NCI-H1436 treated with DMSO at 0.1 percent for 48 hours (cell line): ENCODE measurements at places on chromosomes 11 and 22.

- DNase-seq = no peak
These were observed 825 bp downstream of the ARHGAP20 start for GRCh38 chr11:110711448-110711775.

GRCh38 chr11:81825346-81825745 lies 908.3 kb downstream of the FAM181B start:
- DNase-seq = no peak

GRCh38 chr11:46002189-46002588 lies 79.7 kb downstream of the LARGE2 start:
- DNase-seq = no peak

DNA sequence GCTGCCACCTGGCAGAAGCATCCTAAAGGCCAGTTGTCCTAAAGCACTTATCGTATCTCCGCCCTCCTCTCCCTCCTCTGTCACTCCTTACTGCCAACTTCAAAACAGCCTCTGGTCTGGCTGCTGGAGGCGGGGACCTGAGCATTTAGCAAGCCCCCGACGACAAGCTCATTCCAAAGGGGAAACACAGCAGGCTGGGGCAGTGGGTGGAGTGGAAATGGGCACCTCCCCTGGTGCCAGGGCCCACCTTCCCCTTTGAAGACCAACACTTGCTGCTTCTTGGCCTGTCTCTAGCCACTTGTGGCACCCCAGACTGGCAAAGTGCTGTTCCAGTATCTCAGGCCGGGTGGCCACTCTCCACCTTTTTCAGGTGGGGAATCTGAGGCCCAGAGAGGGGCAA lies 3.6 kb downstream of the MAP3K11 start:
- DNase-seq = no peak

DNA sequence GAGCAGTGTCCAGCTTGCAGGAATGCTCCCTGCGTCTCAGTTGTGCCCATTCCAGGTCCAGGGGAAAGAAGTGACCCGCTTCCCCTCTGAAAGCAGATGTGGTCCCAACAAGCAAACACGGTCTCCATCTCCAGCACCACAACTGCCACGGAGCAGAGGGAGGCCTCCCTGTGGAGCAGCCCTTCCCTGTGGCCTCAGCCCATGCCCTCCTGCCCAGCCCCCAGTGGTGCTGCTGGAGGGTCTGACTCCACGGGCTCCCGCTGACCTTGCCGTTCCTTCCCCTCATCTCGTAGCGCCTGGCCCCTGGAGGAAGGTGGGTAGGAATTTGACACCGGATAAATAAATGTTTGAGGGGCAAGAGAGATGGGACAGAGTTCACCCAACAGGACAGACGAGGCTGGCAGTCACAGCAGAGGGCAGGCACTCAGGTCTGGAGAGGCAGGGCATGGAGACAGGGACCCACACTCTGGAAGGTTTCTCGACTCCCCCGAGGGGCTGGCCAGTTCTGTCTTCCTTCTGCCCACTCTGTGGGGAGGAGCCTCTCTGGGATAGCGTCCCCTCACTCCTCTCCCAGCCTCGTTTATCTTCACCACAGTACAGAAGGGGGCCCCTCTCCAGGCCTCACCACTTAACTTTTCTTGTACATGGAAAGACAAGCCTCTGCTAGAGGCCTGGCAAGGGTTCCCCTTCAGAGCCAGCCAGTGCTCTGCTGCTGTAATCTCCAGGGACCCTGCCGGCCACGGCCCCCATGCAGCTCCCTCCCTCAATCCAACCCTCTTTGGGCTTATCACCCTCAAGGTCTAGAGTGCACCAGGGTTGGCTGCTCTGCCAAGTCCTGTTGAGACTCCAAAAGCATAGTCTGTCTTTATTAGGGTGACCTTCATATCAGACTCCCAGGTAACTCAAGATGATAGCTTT lies 7.5 kb upstream of the ST3GAL4 start:
- DNase-seq = no peak

DNA sequence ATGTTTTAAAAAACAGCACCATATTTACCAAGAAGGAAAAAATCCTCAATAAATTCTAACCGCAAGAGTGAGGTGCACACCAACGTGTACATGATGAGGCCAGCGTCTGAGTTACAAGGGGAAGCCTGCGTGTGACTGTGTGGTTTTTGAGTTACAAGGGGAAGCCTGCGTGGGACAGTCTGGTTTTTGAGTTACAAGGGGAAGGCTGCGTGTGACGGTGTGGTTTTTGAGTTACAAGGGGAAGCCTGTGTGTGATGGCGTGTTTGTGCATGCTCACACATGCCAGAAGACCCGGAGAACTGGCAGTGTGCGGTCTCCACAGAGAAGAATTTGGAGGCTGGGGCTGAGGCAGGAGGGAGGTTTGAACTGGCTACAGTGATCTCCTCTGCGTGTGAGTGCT lies 1376.4 kb downstream of the TBC1D22A start:
- no peak for DNase-seq

DNA sequence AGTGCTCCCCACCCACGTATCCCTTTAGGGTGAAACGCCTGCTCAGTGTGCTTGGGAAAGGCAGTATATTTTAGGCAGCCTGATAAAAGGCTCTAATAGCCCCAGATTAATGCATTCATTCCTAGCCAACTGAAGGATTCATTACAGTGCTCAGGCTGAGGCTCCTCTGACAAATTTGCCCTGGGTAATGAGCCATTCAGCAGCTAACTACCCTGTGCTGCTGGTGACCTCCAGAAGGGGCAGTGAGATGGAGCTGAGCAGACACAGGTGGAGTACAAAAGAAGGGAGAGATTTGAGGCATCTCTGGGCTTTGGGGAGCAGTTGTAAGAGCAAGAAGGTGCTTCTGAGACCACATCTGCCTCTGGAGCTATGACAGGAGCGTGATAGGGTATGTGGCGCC lies 817.0 kb downstream of the NTM start:
- DNase-seq = no peak

DNA sequence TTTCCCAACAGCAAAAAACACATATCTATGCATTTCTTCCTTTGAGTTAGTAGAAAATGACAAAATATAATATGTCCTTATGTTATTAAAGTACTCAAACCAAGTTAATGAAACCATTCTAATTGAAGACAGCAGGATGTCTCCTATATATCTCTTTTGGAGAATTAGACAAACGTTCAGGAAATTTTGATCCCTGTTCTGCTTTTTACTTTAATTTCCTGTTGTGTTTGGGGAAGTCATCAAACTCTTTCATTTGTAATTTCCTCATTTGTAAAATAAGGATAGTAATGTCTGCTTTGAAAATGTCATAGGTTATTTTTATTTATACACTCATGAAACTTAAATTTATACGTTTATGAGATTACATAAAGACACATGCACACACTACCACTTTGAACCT lies 281.8 kb upstream of the ANO5 start:
- DNase-seq = no peak

- no peak for DNase-seq
These were observed 189.0 kb upstream of the SYT13 start for GRCh38 chr11:45475173-45475572.

DNA sequence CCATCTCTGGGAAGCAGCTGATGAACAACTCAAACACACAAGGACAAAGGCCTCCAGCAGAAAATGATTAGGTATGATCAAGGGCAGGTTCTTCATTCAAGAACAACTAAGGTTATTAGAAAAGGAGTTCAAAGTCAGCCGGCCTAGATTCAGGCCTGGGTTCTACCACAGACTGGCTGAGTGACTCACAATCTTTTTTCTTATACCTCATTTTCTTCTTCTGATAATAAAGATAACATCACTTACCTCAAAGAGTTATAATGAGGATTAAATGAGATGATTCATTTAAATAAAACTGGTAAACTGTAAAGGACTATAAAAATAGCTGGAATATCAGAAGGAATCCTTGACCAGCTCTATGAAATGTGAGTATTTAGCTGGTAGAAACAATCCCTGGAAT lies 49.3 kb upstream of the PPP2R1B start:
- no peak for DNase-seq

GRCh38 chr11:118060081-118060661 lies 16.7 kb upstream of the TMPRSS4 start:
- no peak for DNase-seq

DNA sequence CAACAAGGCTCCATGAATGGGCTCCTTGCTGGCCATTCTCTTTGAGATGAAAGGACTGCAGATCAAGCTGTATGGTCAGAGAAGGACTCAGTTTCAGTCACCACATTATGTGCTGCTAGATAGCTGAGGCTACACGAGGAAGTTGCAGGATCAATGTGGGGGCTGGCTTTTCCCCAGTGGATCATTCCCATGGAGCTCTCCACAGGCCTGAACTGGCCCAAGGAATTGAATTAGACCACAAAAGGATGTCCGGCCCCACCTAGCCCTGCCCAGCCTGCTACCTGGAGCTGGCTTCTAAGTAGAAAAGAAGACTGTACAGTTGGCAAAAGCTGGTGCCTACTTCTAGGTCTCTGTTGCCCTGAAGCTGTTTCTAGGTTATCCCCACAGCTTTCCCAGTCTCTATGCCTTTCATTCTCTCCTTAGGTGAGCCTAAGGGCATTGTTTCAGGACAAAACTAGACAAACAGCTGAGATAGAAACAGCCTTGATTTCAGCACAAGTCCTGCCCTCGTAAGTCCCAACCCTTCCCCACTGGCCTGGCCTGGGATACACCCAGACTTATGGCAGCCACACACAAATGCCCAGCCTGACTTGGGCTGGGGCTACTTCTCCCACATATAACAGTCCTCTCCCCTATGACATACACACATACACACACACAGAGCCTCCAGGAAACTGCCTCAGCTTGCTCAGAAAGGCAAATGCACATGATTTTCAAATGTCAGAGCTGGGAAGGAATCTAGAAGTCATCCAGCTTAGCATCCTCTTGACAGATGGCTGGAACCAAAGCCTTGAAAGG lies 129.1 kb upstream of the NCAM1 start:
- DNase-seq = no peak

DNA sequence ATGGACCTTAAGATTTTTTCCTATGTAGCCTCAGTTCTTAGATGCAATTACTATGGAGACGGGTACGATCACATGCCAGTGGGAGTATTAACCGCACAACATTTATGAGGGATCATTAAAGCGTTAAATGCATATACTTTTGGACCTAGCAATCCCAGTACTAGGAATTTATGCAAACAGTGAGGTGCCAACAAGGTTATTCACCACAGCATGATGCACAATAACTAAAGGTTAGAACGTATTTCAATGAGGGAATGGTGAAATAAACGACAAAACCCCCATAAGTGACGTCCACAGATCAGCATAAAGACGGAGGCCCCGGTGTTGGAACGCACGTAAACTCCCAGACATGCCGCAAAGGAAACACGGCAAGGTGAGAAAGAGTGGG lies 539 bp downstream of the SIRT3 start:
- no peak for DNase-seq

GRCh38 chr11:130420478-130421198 lies 7.8 kb downstream of the ADAMTS8 start:
- DNase-seq = no peak

GRCh38 chr11:74048993-74049392 lies 40.1 kb upstream of the UCP3 start:
- no peak for DNase-seq

DNA sequence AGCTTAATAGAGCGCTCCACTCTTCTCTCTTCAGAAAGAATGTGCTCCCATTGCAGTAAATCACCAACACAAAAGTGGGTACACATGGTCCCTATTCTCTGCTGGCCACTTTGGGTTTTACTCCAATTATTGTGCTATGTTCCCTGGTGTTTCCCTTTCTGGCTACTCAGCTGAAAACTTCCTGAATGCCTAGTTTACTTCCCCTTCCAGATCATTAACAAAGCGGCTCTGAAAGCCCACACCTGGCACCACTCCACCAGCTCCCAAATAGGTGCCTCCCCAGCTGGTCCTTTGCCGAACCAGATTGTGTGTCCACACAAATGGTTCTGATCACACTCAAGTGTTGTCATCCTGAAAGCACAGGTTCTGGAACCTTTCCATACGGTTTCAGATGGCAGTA lies 443.7 kb downstream of the NTM start:
- no peak for DNase-seq

DNA sequence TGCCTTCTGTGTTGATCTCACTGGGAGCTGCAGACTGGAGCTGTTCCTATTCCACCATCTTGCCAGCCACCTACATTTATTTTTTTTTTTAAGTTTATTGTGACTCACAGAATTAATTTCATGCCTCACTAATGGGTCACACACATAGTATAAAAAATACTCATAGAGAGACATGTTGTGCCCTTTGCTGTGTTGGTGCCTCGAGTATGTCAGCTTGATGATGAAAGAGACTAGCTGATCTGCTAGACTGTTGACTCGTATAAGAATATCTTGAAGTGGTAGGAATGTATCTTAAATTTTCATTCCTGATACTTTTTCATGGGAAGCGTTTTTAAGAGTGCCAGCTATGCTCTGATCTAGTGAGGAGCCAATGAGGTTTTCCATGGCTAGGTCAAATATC lies 28.6 kb upstream of the AMPD3 start:
- no peak for DNase-seq

GRCh38 chr22:40894417-40894816 lies 32.5 kb upstream of the DNAJB7 start:
- DNase-seq = no peak

DNA sequence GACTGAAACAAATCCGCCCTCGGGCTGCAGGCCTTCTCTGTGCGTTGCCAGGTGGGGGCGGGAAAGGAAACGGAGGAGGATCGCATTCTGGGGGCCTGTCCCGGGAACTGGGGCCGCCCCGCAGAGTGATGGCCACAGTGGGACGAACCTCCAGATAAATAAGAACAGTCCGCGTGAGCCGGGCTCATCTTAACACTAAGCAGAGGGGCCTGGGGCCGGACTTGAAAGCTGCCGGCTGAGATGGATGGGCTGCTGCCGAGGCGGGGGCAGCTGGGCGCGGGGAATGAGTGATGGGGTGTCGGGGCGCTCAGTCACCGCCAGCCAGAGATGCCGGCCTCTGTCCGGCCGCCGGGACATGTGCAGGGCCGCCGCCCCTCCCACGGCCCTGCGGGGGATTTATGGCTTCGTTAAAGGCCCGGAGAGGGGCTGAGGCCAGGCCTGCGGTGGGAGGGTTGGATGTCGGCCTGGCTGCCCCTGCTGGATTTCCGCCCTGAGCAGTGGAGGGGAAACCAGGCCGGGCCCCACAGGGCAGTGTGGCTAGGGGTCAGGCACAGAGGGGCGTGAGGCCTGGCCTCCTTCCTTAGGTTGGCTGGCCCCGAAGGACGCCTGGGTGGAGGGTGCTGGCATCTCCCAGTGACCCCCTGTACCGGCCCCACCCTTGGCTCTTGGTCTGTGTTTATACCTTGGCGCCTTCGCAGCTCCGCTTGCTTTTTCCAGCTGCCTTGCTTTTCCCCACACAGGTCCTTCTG lies 45.3 kb upstream of the CD82 start:
- no peak for DNase-seq
